Activated T-cell treated with anti-CD3 and anti-CD28 coated beads for 1 hour (primary cell): ENCODE measurements at places on chromosomes 12 and 14.

DNA sequence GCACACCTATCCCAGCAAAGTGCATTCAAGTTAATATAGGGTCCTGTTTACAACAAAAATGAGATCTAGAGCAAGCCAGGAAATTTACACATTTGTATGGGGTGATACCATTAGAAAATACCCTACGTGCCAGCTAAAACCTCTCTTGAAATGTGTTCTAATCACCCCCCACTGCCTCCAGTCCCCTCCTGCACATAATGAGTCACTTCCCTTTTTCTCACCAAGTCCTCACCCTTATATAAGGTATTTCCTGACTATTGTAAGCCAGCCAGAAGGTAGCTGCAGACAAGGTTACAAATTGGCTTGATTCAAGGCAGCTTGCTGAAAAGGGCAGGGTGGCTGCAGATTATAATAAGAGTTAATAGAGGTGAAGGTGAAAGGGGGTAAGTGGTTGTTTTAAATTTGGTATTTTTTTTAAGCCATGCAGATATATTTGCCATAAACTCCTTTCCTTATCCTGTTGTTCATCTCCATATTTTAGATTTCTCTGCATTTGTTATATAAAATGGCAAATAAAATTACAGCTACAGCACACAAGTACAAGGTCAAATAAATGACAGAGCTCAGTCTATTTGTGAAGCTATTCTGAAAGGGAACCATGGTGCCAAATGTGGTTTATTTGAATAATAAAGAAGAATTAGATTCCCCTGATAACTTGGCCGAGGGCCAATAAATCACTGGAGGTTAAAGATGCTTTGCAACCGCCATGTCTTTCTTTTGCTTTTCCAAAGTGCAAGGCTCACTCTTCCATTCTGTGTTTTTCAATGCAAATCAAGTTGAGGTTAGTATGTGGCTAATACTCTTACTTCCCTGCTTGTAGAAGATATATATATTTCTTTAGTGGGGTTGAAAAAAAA is 385.9 kb downstream of the EGLN3 start:
- DNase-seq: no peak

GRCh38 chr12:57057067-57057751 is 7.3 kb upstream of the MYO1A start:
- DNase-seq: no peak

DNA sequence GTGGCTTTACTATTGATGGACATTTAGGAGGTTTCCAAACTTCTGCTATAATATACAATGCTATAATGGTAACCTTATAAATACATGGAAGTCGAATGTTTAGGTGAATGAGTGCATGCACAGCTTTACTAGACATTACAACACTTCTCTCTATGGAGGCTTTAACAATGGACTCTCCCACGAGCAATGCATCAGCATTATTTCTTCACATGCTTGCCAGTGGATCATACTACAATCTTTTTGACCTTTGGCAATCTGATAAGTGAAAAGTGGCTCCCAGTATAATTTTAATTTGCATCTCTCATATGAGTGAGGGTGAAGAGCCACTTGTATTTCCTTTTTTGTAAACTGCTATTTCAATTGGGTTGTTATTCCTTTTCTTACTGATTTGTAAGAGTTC is 18.2 kb downstream of the RDH12 start:
- no peak for DNase-seq

GRCh38 chr12:125996443-125996842 is 931.2 kb downstream of the AACS start:
- no peak for DNase-seq
